ENCODE measurements at places on chromosomes 2 and 18. TPM values are rescaled to one million over a fixed set of nuclear protein-coding genes. Genes with fewer than 3 reads are reported as not detected.

The NAT8 gene
- total RNA-seq: not detected

GRCh38 chr18:22932885-22933205 is 283 bp upstream of the RBBP8 start:
- no peak for DNase-seq

DNA sequence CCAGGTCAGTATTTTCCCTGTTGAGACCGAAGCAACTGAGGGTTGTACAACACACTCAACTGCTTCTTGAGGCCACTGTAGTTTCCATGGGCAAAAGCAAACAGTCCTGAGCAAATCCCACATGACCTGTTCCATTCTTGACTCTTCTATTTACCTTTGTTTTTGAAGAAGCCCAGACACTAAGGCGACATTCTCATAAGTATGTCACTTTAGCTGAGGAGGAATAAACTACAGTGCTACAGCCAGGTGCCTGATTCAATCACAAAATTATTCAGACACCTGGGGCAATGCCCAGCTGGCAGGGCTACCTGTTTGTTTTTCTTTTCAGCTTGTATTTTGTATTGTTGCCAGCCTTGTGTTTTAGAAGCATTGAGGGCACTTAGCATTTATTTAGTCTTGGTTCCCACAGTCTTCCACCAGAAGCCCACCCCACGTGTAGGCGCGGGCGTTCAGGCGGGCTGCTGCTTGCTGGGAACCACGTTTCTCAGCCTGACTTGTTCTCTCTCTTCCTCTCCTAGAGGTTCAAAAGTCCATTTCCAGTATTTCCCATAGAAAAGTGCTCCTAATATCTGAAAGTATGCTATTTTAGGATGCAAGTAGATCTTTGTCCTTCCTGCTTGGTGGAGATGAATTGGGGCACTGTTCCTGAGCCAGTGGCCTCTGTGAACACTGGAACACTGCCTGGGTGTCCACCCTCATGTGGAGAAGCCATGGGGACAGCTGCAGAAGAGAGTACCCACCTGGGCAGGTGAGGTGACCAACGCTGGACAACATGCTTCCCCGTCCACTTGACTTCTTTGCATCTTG is 99.0 kb upstream of the COPS8 start:
- no peak for DNase-seq

- peak; percentile 8 for DNase-seq
These were observed 1674.5 kb upstream of the NXPH2 start for GRCh38 chr2:140454717-140455116.

The GATA6 gene
- 5.2 TPM for total RNA-seq

The SRD5A2 gene
- not detected for total RNA-seq

The MYO3B gene
- total RNA-seq: not detected

GRCh38 chr2:85768713-85769112 is 14.9 kb downstream of the ATOH8 start:
- peak; percentile 79 for DNase-seq

- no peak for DNase-seq
These were observed 1.1 kb downstream of the TMEM169 start for GRCh38 chr2:216082805-216083204.

The BUB1 gene
- 37.1 TPM for total RNA-seq

DNA sequence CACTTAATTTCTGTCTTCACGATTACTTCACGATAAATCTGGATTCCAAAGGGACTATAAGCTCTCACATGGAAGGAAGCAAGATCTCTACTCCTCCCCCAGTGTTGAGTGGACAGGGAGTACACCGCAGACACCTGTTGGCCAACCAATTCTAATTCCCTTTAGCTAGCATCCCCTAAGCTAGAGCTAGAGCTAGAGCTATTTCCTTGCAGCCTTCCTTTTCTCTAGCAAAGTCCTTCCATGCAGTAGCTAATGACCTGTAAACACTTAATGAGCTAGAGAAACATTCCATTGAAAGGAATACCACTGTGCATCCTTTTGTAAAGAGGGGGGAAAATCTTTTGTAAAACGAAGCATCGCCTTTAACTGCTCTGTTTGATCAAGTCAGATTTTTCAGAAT is 56.5 kb downstream of the BCL11A start:
- no peak for DNase-seq
